ENCODE measurements at places on chromosomes 7 and 10.

GRCh38 chr10:30178356-30178964, 119.1 kb upstream of the JCAD start:
- DNase-seq = no peak

GRCh38 chr10:109973326-109973829, 34.4 kb upstream of the ADD3 start:
- no peak for DNase-seq

DNA sequence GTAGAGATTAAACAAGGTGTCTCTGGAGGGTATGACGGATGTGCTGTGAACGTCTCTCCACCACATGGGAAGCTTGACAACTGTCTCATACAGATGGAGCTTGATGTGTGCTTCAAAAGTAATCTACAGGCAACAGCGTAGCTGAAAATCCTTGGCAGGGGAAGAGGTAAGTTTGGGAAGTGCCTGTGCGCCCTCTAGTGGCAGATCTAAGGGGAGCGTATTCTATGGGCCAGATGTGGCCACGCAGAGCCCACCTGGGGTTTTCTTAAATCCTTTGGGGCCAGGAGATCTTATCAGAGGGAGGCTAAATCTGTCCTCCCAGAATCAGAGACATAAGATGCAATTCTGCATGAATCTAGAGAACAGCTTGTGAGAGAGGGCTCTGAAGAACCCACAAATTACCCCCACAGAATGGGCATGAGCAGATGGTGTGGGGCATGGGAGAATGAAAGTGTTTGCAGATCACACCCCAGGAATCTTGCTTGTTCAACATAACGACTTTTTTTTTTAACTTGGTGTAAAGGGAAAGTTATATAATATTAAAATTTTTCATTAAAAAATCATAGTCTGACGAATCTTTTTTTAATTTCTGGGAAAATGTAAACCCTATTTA, 91.2 kb upstream of the MPP7 start:
- peak; percentile 49 for DNase-seq

GRCh38 chr7:112122798-112123197, 83.4 kb downstream of the DOCK4 start:
- DNase-seq = no peak

Data from effector CD8-positive, alpha-beta T cell (primary cell).